ENCODE measurements at places on chromosomes 2 and 18.

- DNase-seq = no peak
Measured at GRCh38 chr18:51234117-51235008, 36.9 kb upstream of the MEX3C start.

- DNase-seq = peak; percentile 85
Measured at GRCh38 chr2:151138507-151138906, 123.2 kb downstream of the RBM43 start.

GRCh38 chr2:15747603-15748471, 156.2 kb downstream of the DDX1 start:
- no peak for DNase-seq

DNA sequence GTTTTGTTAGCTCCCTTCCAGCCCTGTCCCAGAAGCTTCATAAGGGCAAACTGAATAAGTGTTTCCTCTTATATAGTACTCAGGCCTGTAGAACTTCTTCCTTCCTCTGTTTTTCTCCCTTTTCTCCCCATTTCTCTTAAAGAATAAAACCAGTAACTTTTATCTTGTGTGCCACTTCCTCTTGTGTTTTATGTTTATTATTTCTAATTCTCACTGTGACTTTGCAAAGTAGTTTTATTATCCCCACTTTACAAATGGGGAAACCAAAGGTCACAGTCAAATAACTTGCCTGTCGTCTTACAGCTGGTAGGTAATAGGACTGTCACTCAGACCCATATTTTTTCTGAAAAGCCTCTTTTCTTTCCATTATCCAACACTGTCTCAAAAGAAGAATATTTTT, 42.4 kb downstream of the RBBP8 start:
- DNase-seq = no peak

Data from fibroblast of skin of right quadriceps (primary cell).